ENCODE measurements at places on chromosomes 3 and 15.
A peak's percentile ranks its signal among the peaks of the same experiment; 100 is the strongest.

GRCh38 chr3:177824190-177824786 is 627.0 kb upstream of the TBL1XR1 start:
- no peak for DNase-seq

DNA sequence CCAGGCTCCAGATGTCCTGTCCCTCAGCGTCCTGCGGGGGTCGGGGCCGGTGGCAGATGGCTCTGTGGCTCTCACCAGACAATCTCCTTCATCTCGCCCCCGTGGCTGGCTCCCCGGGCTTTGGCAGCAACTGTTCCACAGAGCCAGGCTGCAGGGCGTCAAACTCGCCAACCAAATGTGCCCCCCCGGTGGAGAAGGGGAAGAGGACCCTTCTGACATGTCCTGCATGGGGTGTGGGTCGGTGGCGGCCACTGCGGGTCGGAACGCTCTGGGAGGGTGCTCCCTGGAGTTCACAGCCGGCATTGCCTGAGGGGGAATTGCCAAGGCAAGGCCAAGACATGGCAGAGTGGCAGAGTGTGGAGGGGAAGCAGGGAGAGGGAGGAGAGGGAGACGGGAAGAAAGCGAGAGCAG is 36.0 kb downstream of the BDH1 start:
- DNase-seq = no peak

GRCh38 chr3:53255423-53255774 is 423 bp downstream of the TKT start:
- DNase-seq = no peak

DNA sequence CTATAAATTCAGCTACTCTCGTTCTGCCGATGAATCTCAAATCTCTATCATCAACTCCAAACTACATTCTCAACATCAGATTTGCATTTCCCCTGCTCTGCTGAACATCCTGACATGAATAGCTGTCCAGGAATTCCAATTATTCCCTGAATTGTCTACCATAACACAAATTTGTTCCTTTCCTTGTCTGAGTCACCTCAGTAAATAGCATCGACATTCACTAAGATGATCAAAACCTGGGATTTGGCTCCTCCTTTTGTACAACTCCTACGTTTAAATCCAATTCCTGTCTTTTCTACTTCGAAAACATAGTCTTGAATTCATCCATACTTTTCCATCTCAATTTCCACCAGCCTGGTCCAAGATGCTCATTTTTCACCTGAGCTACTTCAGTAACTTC is 107.0 kb downstream of the GREM1 start:
- DNase-seq = no peak

DNA sequence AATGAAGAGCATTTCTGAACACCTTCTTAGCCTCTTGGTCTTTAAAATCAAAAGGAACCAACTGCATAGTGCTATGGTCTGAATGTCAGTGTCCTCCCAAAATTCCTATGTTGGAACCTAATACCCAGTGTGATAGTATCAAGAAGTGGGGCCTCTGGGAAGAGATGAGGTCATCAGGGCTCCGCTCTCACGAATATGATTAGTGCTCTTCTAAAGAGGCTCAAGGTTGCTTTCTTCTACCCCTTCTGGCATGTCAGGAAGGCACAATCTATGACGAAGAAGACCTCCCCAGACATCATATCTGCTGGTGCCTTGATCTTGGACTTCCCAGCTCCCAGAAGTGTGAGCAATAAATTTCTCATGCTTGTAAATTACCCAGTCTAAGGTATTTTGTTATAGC is 209.5 kb downstream of the MAGI1 start:
- DNase-seq = no peak

GRCh38 chr3:184716622-184717398 is 4.9 kb upstream of the MAGEF1 start:
- DNase-seq = peak; percentile 49

DNA sequence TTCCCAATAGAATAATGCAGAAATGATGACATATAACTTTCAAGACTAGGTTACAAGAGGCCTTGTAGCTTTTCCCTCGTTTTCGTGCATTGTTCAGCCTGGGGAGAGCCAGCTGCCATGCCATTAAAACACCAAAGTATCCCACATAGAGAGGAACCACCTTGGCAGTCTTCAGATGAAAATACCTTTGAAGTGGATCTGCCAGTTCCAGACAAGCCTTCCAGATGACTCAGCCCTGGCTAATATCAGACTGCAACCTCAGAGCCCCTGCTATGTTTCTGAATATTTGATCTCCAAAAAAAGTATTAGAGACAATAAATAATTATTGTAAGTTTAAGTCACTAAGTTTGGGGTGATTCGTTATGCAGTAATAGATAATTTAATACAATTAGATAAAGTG is 294.3 kb upstream of the GBE1 start:
- no peak for DNase-seq

DNA sequence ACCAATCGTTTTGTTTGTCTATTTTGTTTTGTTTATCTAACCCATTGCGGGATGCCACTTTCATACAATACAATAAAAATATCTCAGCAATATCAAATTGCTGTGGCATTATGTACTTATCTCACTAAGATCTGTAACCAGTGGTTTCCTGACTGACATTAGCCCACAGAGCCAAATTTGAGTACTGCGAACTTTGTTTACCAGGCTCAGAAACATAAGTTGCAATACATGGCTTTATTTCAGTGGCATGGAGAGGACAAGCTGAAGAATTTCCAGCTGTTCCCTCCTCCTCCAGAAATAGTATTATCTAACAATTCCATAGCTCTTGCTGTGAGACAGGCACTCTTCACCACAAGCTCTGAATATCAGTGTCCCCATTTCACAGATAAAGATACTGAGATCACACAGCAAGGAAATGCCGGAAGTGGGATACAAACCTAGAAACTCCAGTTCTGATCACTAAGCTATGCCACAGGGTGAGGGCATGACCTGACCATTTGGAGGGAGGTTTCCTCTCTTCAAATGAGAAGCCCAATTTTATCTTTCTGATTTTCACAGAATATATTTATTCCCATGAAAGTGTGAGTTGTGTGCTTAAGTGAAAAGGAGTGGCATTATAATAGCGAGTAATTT is 469.9 kb upstream of the CBLB start:
- DNase-seq = no peak

DNA sequence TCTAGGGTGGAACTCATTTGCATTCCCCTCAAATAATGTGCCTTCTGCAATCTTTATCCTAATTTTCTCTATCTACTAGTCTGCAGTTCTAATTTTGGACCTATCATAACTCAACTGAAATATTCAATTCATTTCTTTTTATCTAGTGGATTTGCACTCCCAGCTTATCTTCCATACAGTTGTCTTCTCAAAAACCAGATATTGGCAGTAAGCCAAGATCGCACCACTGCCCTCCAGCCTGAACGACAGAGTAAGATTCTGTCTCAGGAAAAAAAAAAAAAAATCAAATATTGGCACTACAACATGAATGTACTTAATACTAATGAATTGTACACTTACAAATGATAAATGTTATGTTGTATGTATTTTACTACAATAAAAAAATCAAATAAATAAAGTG is 18.0 kb upstream of the CHMP2B start:
- no peak for DNase-seq

DNA sequence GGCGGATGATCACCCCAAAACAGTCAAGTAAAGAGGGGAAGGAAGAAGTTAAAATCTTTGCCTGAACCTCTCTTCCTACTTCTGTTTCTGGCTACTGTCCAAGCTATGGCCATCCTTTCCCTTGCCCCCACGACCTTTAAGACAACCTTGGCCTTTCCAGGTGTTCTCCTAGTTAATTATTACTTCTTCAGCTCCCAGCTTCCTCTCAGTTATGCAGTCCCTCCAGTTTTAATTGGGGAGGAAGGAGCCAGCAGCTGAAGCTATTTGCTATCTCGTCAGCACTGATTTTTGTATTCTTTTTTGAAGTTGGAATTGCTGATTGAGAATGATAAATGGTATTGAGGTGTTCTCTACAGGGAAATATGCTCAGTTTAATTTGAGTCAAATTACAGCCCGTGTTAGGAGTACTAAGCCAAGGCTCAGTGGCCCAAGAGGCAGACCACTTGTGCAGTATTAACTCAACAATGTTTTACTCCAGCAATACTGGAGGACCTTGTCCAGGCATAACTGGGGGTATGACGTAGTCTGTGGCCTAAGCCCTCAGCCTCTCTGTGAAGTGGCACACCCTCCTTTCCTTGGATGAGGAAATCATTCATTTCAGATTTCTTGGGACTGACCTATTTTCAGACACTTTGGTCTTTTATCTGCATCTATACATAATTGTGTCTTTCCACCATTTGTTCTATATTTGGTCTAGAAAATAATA is 336.9 kb downstream of the SLC9A9 start:
- DNase-seq = no peak

- DNase-seq = no peak
These were observed 124.3 kb downstream of the ISL2 start for GRCh38 chr15:76460871-76461270.

DNA sequence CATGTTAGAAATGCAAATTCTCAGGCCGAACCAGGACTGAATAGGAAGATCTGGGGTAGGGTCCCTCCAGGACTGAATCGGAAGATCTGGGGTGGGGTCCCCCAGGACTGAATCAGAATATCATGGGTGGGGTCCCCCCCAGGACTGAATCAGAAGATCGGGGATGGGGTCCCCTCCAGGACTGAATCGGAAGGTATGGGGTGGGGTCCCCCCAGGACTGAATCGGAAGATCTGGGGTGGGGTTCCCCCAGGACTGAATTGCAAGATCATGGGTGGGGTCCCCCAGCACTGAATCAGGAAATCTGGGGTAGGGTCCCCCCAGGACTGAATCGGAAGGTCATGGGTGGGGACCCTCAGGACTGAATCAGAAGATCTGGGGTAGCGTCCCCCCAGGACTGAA is 48.2 kb upstream of the TNK2 start:
- DNase-seq = no peak

GRCh38 chr15:75578173-75578947 is 755 bp downstream of the PTPN9 start:
- peak; percentile 58 for DNase-seq

DNA sequence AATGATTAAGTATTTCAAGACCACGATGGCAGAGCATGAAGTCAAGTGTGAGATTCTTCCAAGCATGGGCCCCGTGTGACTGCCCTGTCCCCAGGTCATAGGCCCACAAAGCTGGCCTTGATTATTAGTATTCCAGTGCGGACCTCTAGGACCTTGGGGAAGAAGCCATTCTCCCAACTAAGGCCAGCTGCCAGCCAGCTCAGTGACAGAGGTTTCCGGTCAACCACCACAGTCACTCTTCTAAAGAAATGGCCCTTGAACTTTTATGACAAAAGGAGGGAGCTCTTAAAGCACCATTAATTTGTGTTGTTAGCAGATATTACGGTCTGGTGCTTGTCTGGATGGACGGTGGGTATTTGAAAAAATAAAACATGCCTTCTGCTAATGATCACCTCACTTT is 28.0 kb downstream of the FAM3D start:
- DNase-seq = no peak

DNA sequence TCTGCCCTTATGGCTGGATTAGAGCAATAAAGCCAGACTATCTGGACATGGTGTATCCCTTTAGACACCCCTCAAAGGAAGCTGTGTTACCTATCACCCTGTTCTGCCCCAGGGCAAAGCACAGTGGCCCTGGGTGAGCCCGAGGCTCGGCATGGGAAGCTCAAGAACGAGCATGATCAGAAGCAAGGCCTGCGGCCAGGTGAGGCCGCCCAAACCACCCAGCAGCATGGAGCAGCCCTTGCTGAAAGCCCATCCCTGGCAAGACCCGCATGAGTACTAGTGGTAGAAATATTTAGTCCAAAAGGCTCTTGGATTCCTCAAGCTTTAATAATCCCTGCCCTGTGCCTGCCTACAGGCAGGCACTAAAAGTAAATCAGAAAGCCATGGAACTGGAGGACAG is 261.1 kb downstream of the MEX3B start:
- no peak for DNase-seq

- DNase-seq = peak; percentile 85
These were observed 15.6 kb downstream of the PIF1 start for GRCh38 chr15:64809649-64810496.

DNA sequence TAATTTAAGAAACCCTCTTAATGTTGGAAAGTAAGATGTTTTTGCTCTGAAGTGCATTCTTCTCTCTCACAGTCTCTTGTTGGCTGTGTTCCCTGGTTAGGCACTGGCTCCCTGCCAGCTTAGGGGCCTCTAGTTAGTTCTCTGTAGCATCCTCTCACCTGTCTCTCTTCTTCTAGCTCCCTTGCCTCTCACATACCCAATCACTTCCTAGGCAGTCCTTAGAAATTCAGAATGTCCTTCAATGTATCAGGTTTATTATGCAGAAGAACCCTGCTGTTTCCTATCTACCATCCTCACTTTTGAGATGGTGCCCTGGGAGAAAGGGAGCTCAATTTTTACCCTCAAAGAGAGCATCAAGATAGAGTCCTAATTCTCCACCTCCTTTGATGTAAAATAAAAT is 36.2 kb upstream of the CPNE4 start:
- DNase-seq = no peak

DNA sequence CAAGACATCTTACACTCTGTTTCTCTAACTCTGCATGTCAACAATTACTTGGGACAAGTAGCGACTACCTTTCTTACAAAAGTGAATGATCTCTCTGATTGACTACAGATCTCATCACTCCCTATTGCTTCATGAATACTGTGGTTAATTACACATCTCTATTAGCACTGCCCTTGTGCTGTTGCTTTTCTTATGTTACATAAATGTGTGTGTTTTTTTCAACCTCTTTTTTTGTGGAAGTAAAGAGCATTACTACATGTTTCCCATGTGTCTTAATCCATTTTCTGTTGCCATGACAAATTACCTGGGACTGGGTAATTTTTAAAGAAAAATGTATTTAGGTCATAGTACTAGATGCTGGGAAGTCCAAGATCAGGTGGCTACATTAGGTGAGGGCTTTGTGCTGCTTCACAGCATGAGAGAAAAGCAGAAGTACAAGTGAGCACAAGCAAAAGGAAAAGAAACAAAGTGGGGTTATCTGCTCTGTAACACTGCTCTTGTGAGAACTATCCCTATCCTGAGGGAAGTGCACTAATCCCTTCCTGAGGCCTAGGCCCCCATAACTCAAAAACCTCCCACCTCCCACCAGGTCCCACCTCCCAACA is 298.2 kb upstream of the SATB1 start:
- no peak for DNase-seq

GRCh38 chr3:134644731-134645514 is 5.9 kb downstream of the KY start:
- DNase-seq = peak; percentile 31

- no peak for DNase-seq
These were observed 47.8 kb upstream of the ADGRG7 start for GRCh38 chr3:100561459-100562158.

- DNase-seq = no peak
These were observed 9.6 kb upstream of the CFAP44 start for GRCh38 chr3:113450911-113451310.

GRCh38 chr3:18246336-18247060 is 178.6 kb downstream of the SATB1 start:
- DNase-seq = no peak

DNA sequence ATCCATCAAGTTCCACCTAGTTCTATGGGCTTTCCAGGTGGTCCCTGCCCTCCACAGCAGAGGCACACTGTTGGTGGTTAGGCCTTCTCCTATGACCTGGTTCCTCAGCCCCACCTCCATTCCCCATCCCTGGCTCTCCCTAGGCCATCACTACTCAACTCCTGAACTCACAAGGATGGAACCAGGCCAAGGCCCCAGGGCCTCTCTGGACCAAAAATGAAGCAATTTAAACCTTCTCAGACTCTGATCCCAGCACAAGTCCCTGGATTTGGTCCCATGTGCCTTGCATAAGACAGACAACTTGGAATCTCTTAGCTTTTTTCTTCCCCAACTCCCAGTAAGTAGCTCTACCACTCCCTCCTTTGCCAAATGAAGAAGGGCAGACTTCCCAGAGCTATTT is 14.4 kb upstream of the ACAN start:
- no peak for DNase-seq

- DNase-seq = no peak
These were observed 189.0 kb downstream of the ZNF621 start for GRCh38 chr3:40713795-40714194.

Measured in frontal cortex (tissue), 4 donors.